ENCODE measurements at places on chromosomes 4 and X.

DNA sequence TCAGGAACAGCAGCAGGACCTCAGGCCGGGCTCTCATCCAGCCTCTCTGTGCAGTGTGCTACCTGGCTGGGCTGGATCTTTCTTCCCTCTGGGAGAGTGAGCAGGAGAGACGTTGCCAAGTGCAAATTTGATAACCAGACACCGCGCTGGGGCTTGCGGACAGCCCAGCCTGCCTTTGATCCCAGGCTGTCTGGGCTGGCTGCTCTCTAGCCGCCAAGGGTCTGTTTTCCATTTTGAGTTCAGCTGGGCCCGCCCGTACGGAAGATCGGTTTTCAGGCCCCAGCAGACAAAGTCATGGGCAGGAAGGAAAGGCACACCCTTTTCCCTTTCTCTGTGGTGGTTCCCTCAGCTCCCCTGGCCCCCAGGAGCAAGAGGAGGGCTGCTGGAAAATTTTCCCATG is 90.2 kb downstream of the CPZ start:
- no peak for DNase-seq

DNA sequence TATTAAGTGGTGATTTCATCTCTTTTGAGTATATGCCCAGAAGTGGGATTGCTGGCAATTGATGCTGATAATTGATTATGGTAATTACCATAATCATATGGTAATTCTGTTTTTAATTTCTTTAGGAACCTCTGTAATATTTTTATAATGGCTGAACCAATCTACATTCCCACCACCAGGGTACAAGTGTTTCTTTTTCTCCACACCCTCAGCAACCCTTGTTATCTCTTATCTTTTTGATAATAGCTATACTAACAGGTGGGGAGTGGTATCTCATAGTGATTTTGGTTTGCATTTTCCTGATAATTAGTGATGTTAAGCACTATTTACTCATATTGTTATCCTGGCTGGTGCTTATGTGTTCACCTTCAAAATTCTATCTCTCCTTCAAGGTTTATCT is 212.6 kb downstream of the FMR1NB start:
- no peak for DNase-seq

GRCh38 chrX:13194291-13195103 is 125.4 kb downstream of the ATXN3L start:
- no peak for DNase-seq

DNA sequence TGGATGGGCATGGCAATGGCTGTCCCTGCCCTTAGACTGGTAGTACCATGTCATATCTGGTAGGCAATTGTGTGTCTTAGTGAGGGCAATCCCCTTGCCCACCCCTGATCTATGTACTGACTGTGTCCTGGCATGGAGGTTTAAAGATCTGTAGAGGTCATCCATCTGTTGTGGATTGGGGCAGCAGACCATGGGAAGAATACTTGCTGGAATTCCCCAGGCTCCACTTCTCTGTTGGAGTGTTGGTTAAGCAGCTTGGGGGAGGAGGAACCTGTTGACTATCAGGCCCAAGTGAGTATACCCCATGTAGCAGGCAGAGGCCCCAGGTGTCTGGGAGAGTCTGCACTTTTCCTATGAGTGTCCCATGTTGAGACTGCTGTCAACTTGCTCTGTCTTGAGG is 246.7 kb upstream of the DIPK2B start:
- DNase-seq, result no peak

- DNase-seq, result no peak
Observed at GRCh38 chrX:110265661-110266060, 52.2 kb downstream of the AMMECR1 start.

DNA sequence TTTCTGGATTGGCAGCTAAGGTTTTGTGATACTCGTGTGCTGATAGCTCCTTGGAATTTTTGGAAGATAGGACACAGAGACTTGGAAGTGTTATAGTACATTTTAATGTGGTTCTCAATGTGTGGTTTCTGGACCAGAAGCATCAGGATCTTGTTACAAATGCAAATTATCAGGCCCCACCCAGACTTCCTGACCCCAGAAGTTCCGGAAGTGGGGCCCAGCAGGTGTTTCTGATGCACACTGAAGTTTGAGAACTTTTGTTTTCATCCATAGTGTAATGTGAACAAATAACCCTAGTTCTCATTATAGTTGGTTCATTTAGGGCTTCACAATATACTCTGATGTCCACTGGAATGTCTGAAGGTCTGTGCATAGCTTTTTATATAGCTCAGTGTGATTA is 49.6 kb downstream of the LAMP2 start:
- no peak for DNase-seq

- no peak for DNase-seq
Observed at GRCh38 chr4:163500586-163500985, 6.1 kb downstream of the TMA16 start.

DNA sequence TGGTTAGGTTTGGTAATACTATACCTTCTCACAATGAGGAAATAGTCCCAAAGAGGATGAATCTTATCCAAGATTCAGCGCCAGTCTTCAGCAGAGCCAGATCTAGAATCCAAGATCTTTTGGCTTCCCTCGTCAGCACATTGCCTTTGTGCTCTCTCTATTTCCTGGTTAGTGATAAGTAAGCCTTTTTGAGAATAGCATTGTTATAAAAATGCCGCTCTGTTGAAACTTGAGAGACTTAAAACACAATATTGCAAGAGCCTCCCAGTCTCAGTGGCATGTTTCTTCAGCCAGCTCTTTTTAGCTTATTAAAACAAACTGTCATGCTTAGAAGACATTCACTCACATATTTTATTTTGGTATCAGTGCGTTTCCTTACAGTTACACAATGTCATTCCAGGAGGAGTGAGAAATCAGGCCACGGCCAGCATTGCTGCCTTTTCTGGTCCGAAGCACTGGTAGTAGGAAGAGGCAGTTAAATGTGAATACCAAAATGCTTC is 141.4 kb downstream of the KLHL8 start:
- no peak for DNase-seq

- DNase-seq, result no peak
Observed at GRCh38 chrX:21926116-21926515, 14.4 kb upstream of the SMS start.

- DNase-seq, result no peak
Observed at GRCh38 chr4:153067376-153067775, 131.3 kb downstream of the FHDC1 start.

DNA sequence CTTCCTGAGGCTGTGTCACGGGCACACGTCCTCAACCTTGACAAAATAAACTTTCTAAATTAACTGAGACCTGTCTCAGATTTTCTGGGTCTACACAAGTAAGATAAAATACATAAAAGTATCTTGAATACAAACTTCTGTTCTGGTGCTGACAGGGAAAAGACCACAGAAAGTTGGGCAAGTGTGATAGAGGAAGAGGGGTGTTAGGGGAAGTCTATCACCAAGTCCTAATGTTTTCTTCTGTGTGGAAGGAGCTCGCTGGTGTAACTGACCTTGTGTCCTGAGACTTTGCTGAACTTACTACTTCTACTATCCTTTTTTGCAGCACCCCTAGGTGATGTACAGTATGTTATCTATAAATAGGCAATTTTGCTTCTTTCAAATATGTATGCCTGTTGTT is 97.0 kb upstream of the STIM2 start:
- no peak for DNase-seq

GRCh38 chr4:165060938-165061337 is 7.3 kb downstream of the TRIM75 start:
- DNase-seq, result no peak

GRCh38 chr4:184011826-184012380 is 106.8 kb downstream of the STOX2 start:
- DNase-seq, result no peak

- no peak for DNase-seq
Observed at GRCh38 chr4:186651624-186652023, 72.0 kb downstream of the FAT1 start.

GRCh38 chr4:145786261-145786660 is 106.3 kb downstream of the C4orf51 start:
- DNase-seq, result no peak

DNA sequence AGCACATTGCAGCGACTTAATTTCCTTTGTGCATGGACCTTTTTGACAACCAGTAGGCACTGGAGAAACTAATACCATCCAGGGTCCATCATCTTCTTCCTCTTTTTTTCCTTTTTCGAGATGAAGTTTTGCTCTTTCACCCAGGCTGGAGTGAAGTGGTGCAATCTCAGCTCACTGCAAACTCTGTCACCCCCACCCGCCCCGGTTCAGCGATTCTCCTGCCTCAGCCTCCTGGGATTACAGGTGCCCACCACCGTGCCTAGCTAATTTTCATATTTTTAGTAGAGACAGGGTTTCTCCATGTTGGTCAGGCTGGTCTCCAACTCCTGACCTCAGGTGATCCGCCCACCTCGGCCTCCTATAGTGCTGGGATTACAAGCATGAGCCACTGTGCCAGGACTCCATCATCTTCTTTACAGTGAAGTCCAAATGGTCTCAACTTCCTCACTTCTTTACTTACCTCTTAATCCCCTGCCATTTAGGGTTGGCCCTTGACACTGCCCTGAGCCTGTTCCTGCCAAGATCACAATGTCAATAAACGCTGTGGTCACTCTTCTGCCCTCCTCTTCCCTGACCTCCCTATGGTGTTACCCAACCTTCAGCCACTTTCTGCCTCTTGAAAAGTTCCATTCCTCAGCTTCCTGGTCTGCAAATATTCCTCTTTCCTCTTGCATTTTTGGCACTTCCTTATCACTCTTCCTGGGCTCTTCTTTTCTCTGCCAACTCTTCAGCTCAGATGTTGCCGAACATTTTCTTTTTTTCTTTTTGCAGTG is 119.8 kb upstream of the SLC34A2 start:
- DNase-seq, result no peak

- DNase-seq, result no peak
Observed at GRCh38 chrX:87679849-87680248, 162.2 kb downstream of the KLHL4 start.

GRCh38 chrX:88202149-88202548 is 544.9 kb upstream of the CPXCR1 start:
- no peak for DNase-seq

DNA sequence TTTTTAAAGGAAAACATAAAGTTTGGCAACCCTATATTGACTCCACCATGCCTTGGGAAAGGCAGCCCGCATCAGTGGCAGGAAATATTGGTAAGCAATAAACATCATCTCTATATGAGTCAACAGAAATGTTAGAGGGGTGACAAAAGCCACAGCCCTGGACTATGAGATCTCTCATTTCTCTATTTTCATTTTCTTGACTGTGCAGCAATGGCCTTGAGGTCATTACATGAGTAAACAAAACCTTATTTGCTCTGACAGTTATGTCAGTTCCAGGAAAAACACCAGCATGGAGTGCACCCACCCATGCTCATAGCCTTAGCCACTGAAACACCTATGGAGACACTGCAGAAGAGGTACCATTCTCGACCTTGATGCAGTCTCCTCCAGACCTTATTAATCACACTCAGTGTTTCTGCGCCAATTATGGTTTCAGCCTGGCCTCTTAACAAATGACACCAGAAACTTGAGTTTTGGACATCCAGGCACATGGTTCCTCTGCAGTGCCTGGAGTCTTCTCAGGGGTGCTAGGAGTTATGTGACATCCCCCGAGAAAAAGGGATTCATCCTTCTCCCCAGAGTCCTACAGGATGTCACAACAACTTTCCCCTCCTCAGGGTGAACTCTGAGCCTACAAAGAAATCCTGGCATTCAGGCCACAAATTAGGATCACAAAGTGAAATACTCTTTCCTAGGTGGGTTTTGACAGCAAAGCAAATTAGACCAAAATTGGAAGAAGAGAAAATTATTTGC is 16.0 kb upstream of the HPGD start:
- no peak for DNase-seq

DNA sequence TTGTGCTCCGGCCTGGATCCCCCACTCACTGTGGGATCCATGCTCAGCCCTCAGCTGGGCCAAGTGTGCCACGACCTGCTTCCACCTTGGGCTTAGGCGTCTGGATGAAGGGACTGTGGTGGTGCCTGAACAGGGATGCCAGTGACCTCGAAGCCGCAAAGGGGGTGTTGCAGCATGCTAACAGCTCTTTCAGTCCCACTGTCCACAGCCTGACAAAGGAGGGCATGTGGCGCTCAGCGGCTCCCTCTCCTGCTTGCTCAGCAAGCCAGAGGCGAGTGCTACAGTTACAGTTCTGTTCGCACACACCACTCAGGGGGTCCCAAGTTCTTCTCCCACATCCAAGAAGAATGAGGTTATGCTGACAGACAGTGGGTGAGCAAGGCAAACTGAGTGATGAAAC is 5.2 kb upstream of the IGBP1 start:
- DNase-seq, result no peak

DNA sequence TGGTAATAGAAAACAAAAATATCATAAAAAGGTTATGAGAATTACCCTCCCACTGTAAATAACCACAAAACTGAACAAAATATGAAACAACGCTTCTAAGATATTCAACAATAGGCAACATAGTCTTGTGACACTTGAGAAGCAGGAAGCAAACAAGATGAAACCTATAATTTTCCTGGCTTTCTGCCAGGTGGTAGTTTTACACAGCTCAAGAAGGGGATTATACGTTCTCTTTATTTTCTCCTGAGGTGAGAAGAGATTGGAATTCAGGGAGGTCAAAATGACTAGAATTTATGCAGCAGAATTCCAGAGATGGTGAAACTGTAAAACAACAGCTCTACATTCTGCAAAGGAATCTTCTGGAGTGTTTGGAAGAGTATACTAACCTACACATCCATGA is 186.0 kb downstream of the HHIP start:
- DNase-seq, result no peak

DNA sequence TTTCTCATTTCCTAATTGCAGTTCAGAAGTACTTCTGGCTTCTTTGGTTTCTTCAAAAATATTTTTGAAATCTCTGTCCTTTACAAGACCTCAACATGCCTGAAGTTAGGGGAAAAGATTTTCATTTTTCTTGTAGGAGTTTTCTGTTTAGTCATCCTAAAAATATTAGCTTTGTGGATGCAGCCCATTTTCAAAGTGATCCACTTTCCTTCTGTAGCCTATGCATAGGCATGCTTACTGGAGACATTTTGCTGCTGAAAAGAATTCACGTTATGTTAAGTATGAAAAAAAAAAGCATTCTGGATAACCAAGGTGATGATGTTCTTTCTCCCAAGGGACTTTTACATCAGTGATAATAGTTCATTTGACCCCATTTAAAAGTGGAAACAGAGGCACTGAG is 245.6 kb downstream of the THOC2 start:
- DNase-seq, result no peak

GRCh38 chr4:122830426-122831095 is 3.9 kb downstream of the FGF2 start:
- DNase-seq, result no peak

All from activated CD8-positive, alpha-beta memory T cell treated with anti-CD3 and anti-CD28 coated beads, Interleukin-2, amount 50 U/mL, for 4 hours (primary cell).